ENCODE measurements at places on chromosomes 7 and 10.

GRCh38 chr10:51960494-51960895 is 261.1 kb upstream of the CSTF2T start:
- DNase-seq = no peak

DNA sequence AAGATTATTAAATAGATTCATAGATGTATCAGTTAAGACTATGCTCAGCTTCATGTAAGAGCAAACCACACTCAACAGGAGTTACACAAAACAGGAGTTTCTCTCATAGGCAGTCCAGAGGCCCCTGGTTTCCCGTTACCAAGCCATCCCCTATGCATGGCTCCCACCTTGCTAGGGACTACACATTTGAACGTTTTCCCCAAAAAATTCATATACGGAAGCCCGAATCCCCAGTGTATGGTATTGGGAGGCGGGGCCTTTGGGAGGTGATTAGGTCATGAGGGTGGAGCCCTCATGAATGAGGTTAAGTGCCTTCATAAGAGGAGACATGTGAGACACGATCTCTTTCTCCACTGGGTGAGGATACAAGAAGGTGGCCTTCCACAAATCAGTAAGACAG is 29.1 kb downstream of the RSU1 start:
- no peak for DNase-seq

- no peak for DNase-seq
Observed at GRCh38 chr7:39509436-39509835, 56.8 kb upstream of the YAE1 start.

GRCh38 chr7:155204744-155205367 is 92.8 kb upstream of the INSIG1 start:
- no peak for DNase-seq

DNA sequence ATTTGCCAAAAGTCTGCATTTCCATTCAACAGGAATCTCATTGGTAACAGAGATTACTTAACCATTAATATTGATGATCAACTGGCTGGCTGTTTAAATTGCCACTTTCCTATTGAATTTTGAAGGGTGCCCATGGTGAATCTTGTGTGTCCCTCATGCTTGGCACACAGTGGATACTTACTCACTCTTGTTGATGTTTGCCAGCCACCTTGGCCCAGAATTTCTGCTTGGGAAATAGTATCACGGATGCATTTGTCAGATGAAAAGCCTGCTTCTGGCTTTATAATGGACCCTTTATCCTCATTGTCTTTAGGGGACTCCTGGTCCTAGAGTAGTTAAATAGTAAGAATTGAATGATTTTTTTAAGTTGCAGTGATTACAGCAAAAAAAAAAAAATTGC is 52.0 kb downstream of the MMRN2 start:
- DNase-seq = no peak

DNA sequence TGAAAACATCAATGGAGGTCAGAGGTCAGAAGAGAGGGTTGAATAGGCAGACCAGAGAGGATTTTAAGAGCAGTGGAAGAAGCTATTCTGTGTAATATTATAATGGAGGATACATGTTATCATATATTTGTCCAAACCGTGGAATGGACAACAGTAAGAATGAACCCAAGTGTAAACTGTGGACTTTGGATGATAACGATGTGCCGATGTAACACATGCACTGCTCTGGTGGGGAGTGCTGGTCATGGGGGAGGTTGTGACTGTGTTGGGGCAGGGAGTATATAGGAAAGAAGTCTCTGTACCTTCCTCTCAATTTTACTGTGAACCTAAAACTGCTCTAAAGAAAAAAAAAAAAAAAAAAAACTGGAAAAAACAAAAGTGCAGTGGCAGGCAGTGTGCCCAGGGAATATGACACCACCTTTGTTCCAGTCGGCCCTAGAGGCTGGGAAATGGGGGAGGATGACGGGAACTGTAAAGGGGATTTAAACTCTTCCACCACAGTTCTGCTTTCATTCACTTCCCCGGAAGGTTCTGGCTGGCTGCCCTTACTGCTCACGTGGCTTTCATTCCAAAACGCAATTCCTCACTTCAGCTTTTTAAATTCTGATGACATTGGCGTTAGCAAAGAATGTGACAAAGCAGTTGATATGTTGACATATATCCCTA is 113.7 kb upstream of the ANKRD1 start:
- no peak for DNase-seq

DNA sequence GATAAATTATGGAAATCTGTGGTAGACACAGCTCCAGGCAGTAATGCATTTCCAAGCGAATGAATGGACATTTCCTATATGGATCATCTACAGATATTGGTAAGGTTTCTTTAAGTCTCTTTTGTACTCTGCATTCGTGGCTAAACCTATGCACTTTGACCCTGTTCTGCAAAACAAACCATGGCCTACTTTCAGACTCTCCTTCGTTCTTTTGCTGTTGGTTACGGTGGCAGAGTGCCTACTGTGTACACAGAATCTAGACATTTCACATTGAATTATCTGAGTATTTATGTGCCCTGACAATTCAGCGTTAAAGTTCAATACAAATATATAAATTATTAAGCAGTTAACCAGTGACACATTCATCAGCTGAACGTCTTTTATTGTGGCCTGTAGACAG is 93.3 kb downstream of the MGMT start:
- DNase-seq = no peak

- no peak for DNase-seq
Observed at GRCh38 chr10:45592926-45593325, 79.6 kb downstream of the ZFAND4 start.

- DNase-seq = no peak
Observed at GRCh38 chr10:14459665-14460064, 128.9 kb upstream of the FRMD4A start.

- no peak for DNase-seq
Observed at GRCh38 chr10:126598009-126598408, 72.5 kb downstream of the C10orf90 start.

- peak; percentile 39 for DNase-seq
Observed at GRCh38 chr10:14659626-14660196, 115.0 kb downstream of the FAM107B start.

- no peak for DNase-seq
Observed at GRCh38 chr7:146172112-146172511, 55.5 kb downstream of the CNTNAP2 start.

- no peak for DNase-seq
Observed at GRCh38 chr10:132574783-132575319, 37.3 kb downstream of the INPP5A start.

GRCh38 chr7:77933394-77933793 is 134.8 kb downstream of the PHTF2 start:
- DNase-seq = no peak

DNA sequence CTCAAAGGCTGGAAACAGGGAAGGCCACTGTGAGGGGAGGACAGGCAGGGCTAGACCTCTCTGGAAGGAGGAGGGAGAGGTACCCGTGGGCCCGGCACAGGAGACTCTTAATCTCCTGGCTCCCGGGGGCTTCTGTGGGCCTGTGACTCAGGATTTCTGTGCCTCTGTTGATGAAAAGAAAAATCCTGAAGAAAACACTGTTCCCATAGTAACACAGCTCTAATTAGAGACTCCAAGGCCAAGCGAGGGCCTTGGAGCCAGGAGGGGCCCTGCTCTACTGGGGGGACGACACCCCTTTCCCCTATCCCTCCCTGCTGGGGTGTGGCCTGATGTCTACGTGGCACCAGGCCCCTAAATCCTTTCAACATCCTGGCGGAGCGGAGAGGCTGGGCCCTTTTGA is 174.1 kb upstream of the TNRC18 start:
- no peak for DNase-seq

- no peak for DNase-seq
Observed at GRCh38 chr7:127251465-127252376, 1.0 kb downstream of the GRM8 start.

- no peak for DNase-seq
Observed at GRCh38 chr7:140165422-140165821, 11.4 kb downstream of the KDM7A start.

- no peak for DNase-seq
Observed at GRCh38 chr7:138257459-138258196, 181.4 kb downstream of the AKR1D1 start.

DNA sequence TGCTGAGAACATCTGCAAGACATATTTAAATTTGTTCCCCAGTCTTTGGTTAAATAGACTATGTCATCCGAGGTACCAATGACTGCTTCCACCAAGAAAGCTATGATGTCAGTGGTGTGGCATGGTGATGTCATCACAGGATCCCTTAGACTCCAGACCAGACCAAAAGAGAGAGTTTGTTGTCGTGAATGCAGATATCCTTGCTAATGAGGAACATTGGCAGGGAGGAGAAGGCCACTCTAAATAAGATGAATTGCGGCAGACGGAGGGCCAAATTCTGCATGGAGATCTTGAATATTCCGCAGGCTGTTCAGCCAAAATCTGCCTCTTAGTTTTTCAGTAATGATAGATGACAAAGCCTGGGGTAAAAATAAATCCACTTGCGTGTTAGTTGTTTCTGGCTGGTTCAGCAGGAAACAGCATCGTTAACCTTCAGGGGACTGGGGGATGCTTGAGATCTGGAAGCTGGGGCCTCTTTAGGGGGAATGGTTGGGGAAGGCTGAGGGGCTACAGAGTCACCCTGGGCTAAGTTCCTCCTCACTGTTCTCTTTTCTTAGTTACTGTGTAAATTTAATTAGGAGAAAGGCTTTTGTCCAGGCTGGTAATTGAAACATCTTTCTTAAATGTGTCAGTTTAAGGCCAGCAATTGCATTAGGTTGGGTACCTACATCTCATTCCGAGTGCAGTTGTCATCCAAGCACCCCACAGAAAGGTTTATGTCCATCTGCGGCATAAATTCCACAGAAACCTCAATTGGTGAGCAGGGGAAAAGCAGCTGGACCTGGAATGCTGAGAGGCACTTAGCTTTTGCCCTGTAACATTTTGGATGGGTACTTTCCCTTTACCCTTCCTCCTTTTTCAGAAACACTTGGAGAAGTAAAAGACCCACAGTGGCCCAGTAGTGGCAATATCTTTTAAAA is 11.6 kb upstream of the CAMK1D start:
- no peak for DNase-seq

GRCh38 chr7:5463031-5463430 is 39.4 kb upstream of the TNRC18 start:
- no peak for DNase-seq

DNA sequence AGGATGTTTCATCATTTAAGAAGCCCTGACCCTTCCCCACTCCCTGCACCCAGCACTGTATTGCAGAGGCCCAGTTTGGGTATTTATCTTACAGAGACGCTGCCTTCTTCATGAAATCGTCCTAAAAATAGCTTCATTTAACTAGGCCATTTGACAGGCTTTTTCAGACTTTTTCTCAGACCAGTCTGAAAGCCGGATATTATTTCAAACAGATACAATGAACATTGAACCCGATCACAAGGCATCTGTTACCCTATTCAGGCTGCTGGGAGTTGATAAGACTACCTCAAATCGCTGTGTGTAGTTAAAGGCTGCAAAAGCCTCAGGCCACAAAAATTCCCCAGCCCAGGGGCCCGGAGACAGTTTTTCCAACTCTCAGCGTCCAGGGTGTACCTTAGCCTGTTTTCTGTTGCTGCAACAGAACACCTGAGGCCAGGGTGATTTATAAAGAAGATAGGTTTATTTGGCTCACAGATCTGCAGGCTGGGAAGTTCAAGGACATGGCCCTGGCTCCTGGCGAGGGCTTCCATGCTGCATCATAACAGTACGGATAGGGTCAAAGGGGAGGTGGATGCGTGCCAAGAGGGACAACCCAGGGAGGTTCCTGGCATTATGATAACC is 130.7 kb upstream of the SH2B2 start:
- no peak for DNase-seq

- DNase-seq = no peak
Observed at GRCh38 chr7:95376632-95377400, 19.4 kb downstream of the PON3 start.

DNA sequence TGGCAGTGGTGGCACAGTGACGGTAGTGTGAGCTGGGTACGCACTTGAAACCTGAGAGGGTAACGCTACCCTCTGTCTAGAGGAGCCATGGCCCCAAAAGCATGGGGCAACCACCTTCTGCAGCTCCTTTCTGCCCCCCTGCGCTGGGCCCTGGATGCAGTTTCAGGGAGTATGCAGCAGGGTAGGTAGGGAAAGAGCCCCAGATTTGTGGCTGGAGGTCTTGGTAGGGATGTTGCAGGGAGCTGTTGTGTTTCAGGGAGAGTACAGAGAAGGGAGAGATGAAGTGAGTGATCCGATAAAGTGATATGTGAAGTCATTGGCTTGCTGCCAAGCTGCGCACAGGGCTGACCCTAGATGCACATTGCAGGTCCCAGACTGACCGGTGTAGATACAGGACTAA is 2.7 kb upstream of the PGAM2 start:
- DNase-seq = no peak

DNA sequence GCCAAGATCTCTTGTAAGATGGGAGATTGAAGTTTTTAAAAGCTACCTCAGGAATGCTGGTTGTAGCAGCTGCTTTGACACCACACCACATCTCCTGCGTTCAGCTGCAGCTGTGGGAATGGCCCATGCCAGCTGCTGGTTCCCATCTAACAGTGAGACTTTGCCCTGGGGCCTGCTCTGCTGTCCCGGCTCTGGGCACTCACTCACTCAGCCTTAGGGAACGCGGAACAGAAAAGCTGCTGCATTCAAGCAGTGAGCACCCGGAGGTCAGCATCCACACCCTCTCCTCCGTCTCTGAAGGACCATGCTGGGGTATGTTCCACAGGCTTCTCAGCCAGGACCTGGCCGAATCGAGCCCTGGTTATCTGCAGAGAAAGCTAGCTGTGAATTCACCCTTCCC is 197.1 kb upstream of the CXCL12 start:
- DNase-seq = no peak

DNA sequence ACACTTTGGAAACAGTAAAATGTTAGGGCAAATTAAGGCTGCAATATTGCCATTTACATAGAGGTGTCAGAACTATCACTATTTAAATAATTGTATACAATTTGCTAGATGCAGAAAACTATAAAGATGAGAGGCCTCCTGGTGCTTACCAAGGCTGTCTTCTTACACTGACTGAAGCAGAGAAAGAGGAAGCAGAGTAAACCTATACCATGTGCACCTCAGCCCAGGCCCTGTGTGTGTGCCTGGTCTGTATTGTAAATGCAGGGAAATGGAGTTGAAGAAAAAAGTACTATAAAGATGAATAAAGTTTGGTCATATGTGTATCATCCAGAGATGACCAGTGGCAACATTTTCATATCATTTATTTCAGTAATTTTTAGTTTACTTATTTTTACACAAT is 29.2 kb downstream of the ELMO1 start:
- DNase-seq = no peak

- DNase-seq = no peak
Observed at GRCh38 chr10:8910314-8910713, 855.8 kb downstream of the GATA3 start.

GRCh38 chr7:69599955-69600709 is 1.9 kb downstream of the AUTS2 start:
- DNase-seq = no peak

DNA sequence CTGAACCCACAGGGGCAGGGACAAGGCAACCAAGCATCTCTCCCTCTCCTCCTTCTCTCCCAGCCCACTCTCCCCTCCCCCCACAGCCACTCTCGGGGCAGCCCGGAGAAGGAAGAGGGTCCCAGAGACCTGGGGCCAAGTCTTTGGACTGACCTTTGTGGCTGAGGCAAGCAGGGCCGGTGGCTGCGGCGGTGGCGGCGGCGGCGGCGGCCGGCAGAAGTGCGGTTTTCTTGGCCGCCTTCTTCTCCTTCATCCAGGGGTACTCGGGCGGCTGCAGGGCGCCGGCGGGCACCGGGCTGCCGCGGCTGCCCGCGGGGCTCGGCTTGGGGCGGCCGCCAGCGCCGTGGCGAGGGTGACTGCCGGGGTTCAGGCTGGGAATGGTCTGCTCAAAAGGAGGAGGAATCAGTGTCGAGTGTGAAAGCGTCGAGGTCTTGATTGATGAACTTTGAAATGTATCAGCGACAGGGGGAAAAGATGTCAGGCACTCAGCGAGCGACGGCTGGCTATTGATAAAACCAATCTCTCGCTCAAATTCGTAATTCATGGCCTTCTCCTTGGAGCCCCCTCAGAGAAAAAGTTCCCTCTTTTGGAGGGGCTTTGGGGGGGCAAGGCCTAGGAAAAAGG is 414 bp downstream of the HOXA2 start:
- no peak for DNase-seq
